Astrocyte (in vitro differentiated cells and primary cell): ENCODE measurements at places on chromosomes 4 and X. TPM values are rescaled to one million over a fixed set of nuclear protein-coding genes. Genes with fewer than 3 reads are reported as not detected.
A peak's percentile ranks its signal among the peaks of the same experiment; 100 is the strongest.

Gene SLC9A7
- 20.8 and 21.0 TPM in 2 replicates for total RNA-seq

DNA sequence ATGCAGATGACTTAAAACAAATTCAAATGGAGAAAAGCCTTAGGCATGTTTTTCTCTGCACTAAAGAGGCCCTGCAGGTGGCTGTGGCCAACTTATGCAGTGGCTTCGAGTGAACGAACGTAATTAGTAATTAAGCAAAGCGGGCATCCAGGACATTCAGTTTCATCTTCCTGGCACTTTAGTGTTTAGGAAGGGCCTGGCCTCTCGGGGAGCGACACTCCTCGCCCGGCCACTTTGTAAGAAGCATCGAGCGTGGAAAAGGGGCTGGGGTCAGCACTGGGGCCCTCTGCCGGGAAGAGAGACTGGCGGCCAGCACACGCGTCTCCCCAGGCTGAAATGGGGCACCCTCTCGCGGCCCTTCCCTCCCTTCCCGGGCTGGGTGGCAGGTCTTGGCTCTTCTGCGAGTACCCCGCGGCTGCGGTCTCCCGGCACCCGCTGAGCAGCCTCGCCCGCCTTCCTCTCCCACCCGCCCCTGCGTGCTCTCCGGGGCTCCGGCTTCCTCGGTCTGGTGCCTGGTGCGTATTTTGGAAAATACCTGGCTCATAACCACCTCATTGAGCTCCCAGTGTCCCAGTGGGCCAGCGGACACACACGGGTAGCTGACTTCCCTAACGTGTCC, 677 bp upstream of the CYP4V2 start:
- DNase-seq, result peak; percentile 10

Gene SPATA4
- 0.32 and 0.46 TPM in 2 replicates for total RNA-seq

DNA sequence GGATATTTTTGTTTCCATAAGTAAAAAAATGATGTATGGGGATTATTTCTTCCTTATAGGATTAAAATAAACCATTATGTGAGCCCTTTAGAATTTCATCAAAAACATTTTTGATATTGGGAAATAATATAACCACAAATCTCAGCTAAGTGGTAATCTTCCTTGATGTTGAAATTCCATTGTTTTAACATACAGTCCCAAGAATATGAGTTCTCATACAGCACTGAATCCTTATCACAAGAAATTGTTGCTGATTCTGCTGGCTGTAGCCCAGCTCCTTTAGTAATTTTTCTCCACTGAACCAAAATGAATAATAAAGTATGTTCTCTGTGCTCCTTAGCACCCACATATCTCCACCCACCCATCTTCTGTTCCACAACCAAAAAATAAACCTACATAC, 41.9 kb upstream of the FAM47B start:
- peak; percentile 16 for DNase-seq

GRCh38 chrX:148134578-148134977, 153.4 kb downstream of the FMR1NB start:
- no peak for DNase-seq

Gene POU4F2
- not detected in 2 replicates for total RNA-seq

- peak; percentile 75 for DNase-seq
Measured at GRCh38 chr4:19239565-19239964, 1012.1 kb upstream of the SLIT2 start.

- DNase-seq, result peak; percentile 90
Measured at GRCh38 chrX:13101441-13102139, 57.2 kb upstream of the FAM9C start.

GRCh38 chr4:105025263-105026017, 121.2 kb upstream of the TET2 start:
- DNase-seq, result no peak

GRCh38 chr4:98908182-98908581, 20.8 kb downstream of the EIF4E start:
- DNase-seq, result no peak

GRCh38 chrX:31039327-31039711, 32.5 kb downstream of the FTHL17 start:
- DNase-seq, result no peak

Gene HTRA3
- 35.2 and 60.5 TPM in 2 replicates for total RNA-seq

- DNase-seq, result peak; percentile 21
Measured at GRCh38 chr4:156113138-156113765, 159.6 kb upstream of the CTSO start.

Gene CXCR3
- total RNA-seq, result not detected in 2 replicates

DNA sequence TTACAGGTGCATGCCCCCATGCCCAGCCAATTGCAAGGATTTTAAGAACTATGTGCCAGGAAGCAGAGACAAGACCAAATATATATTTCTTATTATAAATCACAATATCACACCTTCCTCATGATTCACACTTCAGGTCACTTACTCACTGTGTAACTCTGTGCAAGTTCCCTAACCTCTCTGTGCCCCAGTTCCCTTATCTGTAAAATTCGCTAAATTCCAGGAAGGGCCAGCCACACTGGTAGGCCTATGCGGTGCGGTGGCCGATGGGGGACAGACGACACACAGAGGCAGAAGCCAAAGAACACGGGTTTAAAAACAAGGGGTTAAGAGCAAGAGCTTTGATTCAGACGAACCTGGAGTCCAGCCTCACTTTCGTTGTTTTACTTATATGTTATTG, 2.8 kb downstream of the TRIM2 start:
- no peak for DNase-seq

- no peak for DNase-seq
Measured at GRCh38 chr4:22460266-22460665, 55.6 kb downstream of the ADGRA3 start.

- no peak for DNase-seq
Measured at GRCh38 chr4:150974750-150975149, 40.3 kb downstream of the LRBA start.

Gene LINC00632
- total RNA-seq, result 318 and 375 TPM in 2 replicates

DNA sequence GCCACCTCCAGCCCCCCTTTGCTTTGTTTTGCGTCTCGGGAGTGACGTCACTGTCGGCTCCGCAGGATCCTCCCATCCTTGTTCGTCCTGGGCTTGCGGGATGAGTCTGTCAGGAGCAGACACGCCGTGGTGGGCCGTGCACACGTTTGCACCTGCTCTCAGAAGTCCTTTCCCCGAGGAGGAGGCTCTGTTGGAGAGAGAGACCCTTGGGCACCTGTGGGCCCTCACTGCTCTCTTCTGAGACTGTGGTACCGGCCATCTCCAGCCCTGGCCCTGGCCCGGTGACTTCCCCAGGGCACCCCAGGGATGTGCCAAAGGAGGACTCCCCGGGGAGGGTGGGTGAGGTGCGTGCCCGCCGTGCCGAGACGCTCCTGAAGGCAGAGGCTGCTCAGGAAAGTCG, 76.1 kb upstream of the PPP2R3B start:
- DNase-seq, result no peak

GRCh38 chr4:1172971-1173757, 781 bp upstream of the SPON2 start:
- DNase-seq, result no peak

- no peak for DNase-seq
Measured at GRCh38 chrX:81082649-81083048, 119.1 kb downstream of the HMGN5 start.

DNA sequence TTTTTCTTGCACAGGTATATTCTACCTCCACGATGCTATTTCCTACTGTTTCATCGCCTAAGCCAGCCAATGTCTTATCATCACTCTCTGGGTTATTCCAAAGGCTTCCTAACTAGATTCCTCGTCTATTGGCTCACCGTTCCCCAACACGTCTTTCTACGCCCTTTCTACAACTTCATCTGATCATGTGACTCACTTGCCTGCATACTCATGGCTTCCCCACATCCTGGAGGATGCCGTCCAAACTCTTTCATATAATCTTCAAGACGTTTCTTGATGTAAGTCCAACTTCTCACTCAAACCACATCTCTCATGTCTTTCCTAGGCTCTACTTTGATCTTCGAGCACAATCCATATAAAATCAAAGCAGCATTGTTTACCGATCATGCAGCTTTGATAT, 322.0 kb upstream of the PPARGC1A start:
- peak; percentile 80 for DNase-seq

DNA sequence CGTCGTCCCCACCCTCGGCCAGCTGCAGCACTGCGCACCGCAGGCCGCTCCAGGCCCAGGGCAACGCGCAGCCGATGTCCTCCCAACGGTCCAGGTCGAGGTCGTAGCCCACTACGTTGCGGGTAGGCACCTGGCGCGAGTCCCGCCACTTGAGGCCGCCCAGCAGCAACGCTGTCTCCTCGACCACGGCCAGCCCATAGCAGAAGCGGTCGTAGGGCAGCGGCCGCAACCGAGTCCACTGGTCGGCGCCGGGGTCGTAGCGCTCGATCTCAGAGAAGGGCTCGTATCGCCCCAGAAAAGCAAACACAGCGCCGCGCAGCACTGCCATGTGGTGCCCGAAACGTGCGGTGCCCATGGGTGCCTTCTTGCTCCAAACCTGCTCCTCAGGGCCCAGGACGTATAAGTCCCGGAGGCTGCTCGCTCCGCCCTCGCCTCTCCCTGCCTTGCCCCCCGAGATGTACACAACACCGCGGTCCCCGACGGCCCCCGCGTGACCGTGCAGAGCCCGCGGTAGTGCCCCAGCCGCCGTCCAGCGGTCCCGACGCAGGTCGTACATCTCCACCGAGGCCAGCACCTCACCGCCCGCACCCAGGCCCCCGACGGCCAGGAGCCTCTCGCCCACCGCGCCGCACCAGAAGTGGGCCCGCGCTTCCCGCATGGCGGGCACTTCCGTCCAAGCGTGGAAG, 2.1 kb downstream of the KLHL34 start:
- DNase-seq, result no peak

Gene RNF128
- total RNA-seq, result 14.9 and 17.5 TPM in 2 replicates
